ENCODE measurements at places on chromosomes 3 and 15. TPM values are rescaled to one million over a fixed set of nuclear protein-coding genes. Genes with fewer than 3 reads are reported as not detected.

DNA sequence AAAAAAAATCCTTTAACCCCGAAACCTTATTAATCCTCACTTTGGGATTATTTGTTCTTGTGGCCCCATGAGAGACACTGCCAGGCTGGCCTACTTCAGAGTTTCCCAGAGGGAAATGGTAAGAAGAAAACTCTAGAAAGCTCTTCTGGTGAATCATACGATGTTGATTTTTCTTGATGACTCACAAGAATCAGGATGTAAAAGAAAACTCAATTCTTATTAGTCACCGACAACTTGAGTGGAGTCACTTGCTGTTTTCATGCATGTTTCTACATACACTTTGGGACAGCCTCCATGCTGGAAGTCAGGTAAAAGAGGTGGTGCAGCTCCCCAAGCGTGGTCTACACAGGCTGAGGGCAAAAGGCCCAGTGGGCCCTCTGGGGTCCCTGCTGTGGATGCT lies 42.8 kb downstream of the MYO5C start:
- no peak for DNase-seq
- peaks cover 2% of the 10 kb centered on the region for H3K4me1 ChIP-seq

DNA sequence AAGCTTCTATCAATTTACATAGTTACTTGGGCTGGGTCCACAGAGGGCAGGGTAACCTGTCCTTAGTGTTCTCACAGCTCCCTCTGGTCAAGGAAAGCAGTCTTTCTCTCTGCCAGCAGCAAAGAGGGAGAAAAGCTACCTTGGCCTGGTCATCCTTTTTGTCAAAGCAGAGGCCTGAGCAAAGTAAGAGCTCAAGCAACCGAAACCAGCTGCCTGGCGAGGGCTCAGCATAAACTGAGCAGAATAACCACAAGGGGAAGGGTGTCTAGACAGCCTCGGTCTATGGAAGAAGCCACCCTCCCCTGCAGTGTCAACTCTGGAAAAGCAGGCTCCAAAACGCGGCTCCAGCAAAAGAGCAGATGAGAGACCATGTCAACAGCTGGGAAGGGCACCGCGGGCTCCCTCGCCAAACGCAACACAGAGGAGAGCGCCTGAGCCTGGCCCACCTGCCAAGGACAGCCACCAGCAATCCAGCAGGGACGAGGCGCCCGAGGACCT lies 17.4 kb downstream of the LRIG1 start:
- DNase-seq = no peak
- peaks cover 25% of the 10 kb centered on the region for H3K4me1 ChIP-seq
- no peak overlapping the region for H3K4me3 ChIP-seq
- peaks cover 39% of the 10 kb centered on the region for H3K27me3 ChIP-seq
- H3K36me3 ChIP-seq = no peaks in the 10 kb centered on the region

DNA sequence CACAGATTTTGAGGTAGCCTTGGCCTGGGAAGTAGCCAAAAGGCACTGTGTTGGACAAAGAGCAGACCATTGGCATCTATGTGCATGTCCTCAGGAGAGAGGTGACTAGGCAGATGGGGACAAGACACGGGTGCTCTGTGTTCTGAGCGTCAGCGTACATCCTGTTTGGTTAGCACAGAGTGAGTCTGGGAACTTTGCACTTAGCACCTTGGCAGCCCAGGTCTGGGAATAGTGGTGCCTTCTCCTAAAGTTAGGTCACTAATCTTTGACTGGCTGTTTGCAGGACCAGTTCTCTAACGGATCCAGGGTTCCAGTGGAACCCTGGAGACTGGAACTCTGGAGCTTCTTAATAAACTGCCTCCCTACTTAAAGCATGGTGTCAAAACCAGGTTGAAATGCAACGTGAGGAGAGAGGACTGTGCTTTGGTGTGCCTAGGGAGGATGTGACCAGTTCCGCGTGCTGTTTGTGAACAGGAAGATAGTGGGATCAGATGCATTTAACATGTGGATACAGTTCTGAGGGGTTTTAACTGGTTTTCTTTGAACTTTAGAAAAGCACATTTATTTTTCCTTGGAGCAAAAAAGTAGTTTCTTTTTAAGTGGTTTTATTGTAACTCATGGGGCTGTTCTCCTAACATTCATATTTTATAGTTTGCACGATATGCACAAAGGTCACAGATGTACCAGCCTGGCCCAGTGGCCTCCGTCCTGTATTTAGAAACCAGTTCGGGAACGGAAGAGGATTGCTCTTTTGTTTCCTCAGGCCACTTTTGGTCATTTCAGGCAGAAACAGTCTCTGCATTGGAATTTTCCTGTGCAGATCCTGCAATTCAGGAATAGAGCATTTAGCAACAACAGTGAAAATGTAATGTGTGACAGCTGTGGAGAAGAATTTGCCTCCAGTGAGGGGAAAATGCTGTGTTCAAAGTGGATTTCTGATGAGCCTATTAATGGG lies 48.8 kb downstream of the ABHD2 start:
- no peak overlapping the region for H3K4me3 ChIP-seq
- no peaks in the 10 kb centered on the region for H3K27me3 ChIP-seq
- peak overlapping the region; percentile 81 for H3K27ac ChIP-seq
- peaks cover 12% of the 10 kb centered on the region for H3K4me1 ChIP-seq

DNA sequence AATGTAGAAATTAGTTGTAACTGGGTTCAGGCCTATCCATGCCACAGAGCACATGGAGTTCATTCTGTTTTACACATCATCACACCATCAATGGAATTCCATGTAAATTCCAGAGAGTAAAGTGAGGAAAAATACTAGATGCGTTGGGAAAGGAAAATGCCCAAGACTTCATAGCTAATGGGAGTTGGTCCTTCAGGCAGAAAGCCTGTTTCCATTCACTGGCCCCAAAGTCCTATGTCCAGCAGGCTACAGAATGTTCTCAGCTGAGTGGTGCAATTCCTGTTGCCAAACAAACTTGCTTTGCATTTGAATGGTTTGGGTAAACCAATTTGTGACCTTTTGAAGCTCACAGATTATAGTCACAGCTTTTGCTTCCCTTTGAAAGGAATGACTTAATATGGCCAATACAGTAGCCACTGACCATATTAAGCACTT lies 164.6 kb upstream of the PFN2 start:
- no peaks in the 10 kb centered on the region for H3K4me1 ChIP-seq
- H3K36me3 ChIP-seq = no peaks in the 10 kb centered on the region
- no peak for DNase-seq
- H3K4me3 ChIP-seq = no peak overlapping the region

DNA sequence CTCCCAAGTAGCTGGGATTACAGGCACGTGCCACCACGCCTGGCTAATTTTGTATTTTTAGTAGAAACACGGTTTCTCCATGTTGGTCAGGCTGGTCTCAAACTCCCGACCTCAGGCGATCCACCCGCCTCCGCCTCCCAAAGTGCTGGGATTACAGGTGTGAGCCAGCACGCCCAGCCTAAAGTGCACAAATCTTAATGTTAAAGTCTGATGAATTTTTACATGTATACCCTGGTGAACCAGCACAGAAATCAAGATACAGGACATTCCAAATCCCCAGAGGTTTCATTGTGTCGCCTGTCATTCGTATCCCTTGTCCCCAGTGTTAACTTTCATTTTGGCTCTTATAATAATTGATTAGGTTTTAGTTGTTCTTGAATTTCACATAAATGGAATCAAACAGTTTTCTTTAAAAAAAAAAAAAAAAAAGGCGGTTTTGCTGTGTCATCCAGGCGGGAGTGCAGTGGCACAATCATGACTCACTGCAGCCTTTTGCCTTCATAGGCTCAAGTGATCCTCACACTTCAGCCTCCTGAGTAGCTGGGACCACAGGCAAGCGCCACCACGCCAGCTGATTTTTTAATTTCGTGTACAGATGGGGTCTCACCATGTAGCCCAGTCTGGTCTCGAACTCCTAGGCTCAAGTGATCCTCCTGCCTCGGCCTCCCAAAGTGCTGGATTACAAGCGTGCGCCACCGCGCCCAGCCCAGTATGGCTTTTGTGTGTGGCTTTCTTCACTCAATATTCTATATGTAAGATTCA lies 1.5 kb upstream of the TM4SF19 start:
- H3K4me3 ChIP-seq = no peak overlapping the region
- H3K36me3 ChIP-seq = peaks cover 2% of the 10 kb centered on the region
- H3K4me1 ChIP-seq = no peaks in the 10 kb centered on the region
- peaks cover 1% of the 10 kb centered on the region for H3K27me3 ChIP-seq
- no peak for DNase-seq
- H3K27ac ChIP-seq = no peak overlapping the region

DNA sequence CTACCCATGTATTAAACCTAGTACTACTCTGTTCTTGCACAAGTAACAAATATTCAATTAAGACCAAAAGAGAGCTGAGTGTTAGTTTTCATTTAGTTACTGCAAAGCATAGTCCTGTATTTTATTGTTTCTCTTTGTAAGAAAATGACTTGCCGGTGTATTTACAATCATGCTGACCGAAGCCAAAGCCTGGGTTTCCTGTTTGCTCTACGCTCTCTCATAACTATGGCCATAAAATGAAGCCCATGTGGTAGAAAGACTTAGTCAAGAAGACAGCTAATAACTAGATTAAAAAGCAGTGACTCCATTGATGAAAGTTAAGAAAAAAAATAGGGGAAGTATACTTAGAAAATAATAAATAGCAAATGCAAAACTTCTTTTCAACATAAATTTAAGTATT lies 479.9 kb downstream of the CNTN4 start:
- H3K4me3 ChIP-seq = no peak overlapping the region
- H3K4me1 ChIP-seq = no peaks in the 10 kb centered on the region
- no peaks in the 10 kb centered on the region for H3K27me3 ChIP-seq
- no peak overlapping the region for H3K27ac ChIP-seq
- no peaks in the 10 kb centered on the region for H3K36me3 ChIP-seq
- DNase-seq = no peak

DNA sequence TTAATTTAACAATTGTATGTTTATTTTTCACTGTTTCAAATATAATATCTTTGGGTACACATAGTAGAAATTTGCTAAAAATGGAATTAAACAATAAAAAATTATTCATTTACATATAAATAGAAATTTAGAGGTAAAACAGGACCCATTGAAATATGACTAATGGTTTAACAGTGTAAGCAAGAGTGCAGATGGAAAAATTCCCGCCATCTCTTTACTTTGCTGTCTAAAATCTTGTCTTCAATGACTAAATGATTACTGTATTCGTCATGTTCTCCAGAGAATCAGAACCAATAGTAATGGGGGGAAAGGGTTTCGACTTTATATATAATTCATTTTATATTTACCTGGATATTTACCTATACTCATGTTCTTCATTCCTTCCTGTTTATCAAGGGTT lies 163.1 kb downstream of the IL1RAP start:
- H3K27me3 ChIP-seq = no peaks in the 10 kb centered on the region
- no peak overlapping the region for H3K27ac ChIP-seq
- H3K36me3 ChIP-seq = no peaks in the 10 kb centered on the region
- no peak overlapping the region for H3K4me3 ChIP-seq
- no peak for DNase-seq

- H3K27me3 ChIP-seq = no peaks in the 10 kb centered on the region
- peak overlapping the region; percentile 4 for H3K27ac ChIP-seq
- peaks cover 24% of the 10 kb centered on the region for H3K36me3 ChIP-seq
- H3K4me3 ChIP-seq = no peak overlapping the region
- no peak for DNase-seq
Measured at GRCh38 chr15:56913670-56914069, 4.8 kb upstream of the TCF12 start.

- peaks cover 53% of the 10 kb centered on the region for H3K4me1 ChIP-seq
- H3K4me3 ChIP-seq = no peak overlapping the region
- peaks cover 14% of the 10 kb centered on the region for H3K36me3 ChIP-seq
- DNase-seq = no peak
- no peaks in the 10 kb centered on the region for H3K27me3 ChIP-seq
- H3K27ac ChIP-seq = peak overlapping the region; percentile 88
Measured at GRCh38 chr15:90407871-90408317, 19.9 kb downstream of the IQGAP1 start.

GRCh38 chr3:46869440-46869839 lies 6.2 kb upstream of the MYL3 start:
- no peak for DNase-seq
- no peak overlapping the region for H3K4me3 ChIP-seq
- peaks cover 24% of the 10 kb centered on the region for H3K4me1 ChIP-seq
- H3K27me3 ChIP-seq = no peaks in the 10 kb centered on the region
- no peak overlapping the region for H3K27ac ChIP-seq
- no peaks in the 10 kb centered on the region for H3K36me3 ChIP-seq

DNA sequence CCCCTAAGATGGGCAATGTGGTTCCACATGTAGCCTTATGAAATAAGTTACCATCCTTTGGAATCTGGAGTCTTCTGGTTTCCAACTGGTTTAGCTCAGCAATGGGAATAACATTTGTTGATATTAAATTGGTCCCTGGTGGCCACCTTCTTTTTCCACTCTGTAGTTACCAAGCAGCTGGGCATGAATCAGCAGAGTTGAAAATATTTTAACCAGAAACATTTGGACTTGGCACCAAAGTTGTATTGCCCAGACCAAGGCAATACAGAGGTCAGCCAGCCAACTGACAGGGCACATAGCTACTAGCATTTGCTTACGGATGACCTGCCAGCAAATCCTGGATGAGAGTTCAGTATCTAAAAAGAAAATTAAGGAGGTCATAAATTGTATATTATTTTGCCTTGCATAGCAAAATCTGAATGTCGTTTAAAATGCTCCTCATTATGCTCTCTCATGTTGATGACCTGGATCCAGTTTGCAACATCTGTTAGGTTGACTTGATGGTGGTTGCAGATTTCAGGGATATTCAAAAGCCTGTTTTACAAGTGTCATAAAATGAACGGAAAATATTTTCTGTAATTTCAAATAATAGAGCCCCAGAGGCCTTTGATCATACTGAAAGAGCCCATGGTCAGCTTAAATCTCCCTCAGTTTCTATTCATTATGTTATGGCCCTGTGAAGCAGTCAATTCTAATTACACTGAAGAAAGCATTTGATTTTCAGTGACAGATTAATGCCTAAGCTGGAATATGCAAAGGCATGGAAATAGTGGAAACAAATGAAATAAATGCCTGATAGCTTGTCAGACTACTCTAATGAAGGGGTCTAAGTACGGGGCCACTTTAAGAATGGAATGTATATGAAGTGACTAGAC lies 54.6 kb downstream of the PPM1L start:
- H3K27me3 ChIP-seq = no peaks in the 10 kb centered on the region
- no peak overlapping the region for H3K4me3 ChIP-seq

Gene PLSCR2
- 0.31 TPM for total RNA-seq

Gene TRIP4
- 22.7 TPM for total RNA-seq

Gene XIRP1
- not detected for total RNA-seq

Gene NISCH
- total RNA-seq = 235 TPM

Gene CCPG1
- 21.3 TPM for total RNA-seq

Gene LEKR1
- total RNA-seq = 3.4 TPM

Measured in mesothelial cell of epicardium (in vitro differentiated cells).